ENCODE measurements at places on chromosomes 12 and 14. TPM values are rescaled to one million over a fixed set of nuclear protein-coding genes. Genes with fewer than 3 reads are reported as not detected.
A peak's percentile ranks its signal among the peaks of the same experiment; 100 is the strongest.

- DNase-seq: no peak
Measured at GRCh38 chr12:12537421-12537820, 25.2 kb downstream of the DUSP16 start.

GRCh38 chr12:79344855-79345847 is 345.6 kb downstream of the PAWR start:
- no peak for DNase-seq

DNA sequence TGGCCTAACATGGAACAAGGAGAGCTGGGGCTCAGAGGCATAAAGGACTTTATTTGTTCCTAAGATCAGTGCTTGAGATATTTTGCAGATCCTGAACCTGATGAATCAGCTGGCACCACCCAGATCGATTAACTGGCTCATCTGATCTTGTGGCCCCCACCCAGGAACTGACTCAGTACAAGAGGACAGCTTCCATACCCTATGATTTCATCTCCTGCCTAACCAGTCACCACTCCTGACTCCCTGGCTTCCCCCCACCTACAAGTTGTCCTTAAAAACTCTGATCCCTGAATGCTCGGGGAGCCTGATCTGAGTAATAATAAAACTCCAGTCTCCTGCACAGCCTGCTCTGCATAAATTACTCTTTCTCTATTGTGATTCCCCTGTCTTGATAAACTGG is 5.1 kb downstream of the C12orf56 start:
- peak; percentile 76 for DNase-seq

- no peak for DNase-seq
Measured at GRCh38 chr14:67335781-67336180, 23.8 kb downstream of the ATP6V1D start.

DNA sequence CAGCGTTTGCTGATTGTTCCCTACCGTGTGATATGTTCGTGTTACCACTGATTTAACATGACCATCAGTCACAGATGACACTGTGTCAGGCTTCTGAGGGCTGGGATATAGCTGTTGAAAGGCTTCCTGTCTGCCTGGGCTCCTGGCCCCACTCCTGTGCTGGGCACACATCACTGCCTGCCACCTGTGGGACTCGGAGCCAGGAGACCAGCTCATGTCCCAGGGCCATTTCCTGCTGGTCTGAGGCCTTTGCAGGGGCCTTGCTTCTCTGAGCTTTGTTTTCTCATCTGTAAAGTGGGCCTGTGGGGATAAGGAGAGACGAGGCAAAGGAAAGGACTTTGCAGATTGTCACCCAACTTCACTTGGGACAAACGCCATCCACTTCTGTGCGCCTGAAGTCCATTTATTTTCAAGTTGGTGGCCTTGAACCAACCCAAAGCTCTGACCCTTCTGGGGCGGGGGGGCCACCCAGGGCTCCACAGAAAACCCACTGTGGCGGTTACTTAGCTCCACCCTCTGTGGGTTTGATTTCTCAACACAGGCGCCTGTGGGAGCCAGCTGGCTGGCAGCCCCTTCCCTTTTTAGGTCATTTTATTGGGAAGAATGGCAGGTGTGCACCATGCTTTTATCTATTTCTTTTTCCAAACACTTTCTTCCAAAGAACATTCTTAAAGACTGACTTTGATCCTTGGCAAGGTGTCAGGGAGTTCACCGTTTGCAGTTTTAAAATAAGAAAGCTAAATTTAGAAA is 54.1 kb downstream of the BEGAIN start:
- DNase-seq: peak; percentile 30

DNA sequence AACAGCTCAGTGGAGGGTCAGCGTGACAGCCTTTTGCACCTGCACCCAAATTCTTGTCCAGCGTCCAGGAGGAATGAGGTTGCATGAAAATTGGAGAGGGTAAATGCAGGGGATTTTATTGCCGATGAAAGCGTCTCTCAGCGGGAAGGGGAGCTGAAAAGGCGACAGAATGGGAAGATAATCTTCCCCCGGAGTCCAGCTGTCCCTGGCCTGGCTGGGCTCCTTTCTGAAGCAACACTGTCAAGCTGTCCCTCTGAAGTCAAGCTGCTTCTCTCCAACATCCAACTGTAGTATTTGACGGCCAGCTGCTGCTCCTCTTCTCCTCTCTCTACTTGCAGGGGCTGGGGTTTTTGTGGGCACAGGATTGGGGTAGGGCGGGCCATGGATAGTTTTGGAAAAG is 32.7 kb downstream of the NOPCHAP1 start:
- no peak for DNase-seq

DNA sequence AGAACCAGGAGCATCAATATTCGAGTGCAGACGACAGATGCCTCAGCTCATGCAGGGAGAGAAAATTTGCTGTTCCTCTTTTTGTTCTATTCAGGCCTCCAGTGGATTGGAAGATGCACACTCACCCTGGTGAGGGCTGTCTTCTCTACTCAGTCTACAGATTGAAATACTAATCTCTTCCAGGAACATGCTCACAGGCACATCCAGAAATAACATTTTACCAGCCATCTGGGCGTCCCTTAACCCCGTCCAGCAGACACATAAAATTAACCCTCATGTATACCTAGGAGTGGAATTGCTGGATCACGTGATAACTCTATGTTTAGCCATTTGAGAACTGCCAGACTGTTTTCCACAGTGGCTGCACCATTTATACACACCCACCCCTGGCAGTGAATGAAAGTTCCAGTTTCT is 4.5 kb upstream of the OAS2 start:
- DNase-seq: no peak

DNA sequence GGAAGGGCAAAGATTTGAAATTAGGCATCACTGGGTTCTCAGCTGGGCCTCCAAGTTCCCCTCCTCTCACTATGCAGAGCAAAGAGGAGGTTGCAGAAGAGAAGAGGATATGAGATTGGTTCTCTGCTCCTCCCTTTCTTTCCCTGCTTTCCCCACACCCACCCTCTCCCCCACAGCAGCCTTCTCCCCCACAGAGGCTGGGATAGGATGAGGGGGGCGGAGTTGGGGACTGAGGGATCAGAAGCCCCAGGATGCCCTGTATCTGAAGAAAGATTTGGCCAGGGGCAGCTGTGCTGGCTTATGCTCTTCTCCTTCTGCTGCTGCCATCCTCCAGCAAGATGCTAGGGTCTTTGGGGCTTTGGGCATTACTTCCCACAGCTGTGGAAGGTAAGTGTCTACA is at the start of gene AMHR2:
Gene AMHR2 (plus strand): TSS at position 259 of the 400 bp plus-strand sequence. CDS start 80 bp downstream, at position 339.
- no peak for DNase-seq

DNA sequence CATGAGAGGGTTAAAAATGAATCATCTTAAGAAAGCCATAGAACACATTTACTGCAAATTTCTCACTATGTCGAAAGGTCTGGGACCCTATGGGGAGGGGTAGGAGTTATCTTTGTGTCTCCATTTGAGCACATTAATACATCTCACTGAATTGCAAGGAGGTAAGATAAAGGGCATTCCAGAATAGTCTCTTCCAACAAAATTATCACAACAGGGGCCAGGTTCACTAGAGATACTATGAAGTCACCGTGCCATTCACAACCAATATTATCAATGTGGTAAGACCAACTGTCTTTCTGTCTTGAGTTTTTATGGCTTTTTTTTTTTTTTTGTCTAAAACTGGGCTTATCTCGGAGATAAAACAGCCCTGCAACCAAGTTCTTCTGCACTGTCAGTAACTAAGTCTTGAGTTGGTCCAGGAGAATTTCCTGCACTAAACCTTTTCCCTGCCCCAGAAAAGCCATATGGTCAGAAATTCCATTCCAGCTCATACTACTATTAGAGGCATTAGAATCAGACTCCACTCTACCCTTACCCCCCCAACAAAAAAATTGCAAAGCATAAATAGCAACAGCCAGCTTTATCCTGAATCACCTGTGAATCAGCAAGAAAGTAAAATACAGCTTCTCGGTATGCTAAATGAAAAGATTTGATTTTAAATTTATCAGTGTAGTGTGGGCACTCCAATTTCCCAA is 79.7 kb downstream of the PTPRR start:
- DNase-seq: no peak

DNA sequence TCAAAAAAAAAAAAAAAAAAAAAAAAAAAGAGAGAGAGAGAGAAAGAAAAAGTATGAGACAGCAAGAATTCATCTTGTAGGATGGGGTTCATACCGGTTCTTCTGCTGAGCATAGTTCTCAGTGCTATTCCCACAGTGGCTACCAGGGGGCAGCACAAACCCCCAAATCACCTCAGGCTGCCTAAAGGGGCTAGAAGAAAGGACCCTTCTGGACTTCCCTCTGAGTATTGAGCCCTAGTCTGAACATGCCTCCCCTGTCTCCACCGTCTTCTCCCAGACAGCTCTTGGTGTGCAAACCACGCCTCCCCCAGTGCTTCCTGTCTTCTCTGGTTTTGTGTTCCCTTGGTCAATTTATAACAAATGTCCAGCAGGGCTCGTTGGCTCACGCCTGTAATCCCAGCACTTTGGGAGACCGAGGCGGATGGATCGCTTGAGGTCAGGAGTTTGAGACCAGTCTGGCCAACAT is 31.3 kb upstream of the SMUG1 start:
- peak; percentile 65 for DNase-seq

DNA sequence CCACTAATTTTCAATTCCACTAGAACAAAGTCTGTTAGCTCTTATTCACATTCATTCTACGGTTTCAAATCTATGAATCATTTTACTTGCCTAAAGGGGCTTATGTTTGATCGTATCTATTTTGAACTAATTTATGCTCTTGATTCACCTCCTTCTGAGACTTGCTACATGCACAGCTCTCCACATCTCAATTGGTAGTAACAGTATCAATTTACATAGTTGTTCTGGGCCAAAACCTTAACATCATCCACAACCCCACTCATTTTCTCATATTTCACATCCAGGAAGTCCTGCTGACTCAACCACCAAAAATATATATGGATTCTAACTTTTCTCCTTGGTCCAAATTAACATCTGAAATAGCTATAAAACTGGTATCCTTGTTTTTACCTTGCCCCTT is 208.6 kb downstream of the RASSF9 start:
- no peak for DNase-seq

- DNase-seq: peak; percentile 33
Measured at GRCh38 chr12:127414636-127415035, 852.3 kb upstream of the TMEM132C start.

DNA sequence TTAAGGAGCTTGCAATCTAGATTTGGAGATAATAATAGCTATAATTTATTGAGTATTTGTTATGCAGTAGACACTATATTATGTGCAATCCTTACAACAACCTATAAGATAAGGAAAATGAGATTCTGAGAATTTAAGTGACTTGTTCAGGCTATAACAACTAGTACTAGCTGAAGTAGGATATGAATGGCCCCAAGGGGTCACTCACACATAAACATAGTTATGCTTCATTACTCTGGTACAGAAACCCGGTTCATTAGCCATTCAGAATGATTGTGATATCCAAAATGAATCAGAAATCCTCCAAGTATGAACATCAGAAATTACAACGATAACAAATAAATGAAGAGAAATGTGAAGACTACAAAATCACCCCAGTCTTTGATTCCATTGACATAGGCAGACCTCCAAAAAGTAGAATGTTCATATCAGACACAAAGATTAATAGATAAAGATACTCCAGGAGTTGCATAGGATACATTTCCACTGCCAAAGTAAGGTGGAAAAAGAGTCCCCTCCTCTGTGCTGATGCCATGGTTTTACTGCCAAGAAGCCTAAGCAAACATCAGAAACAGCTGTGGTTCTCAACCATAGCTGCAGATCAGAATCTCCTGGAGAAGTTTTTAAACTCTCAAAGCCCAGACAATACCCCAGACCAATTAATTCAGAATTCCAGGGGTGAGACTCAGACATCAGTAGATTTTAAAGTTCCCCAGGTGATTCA is 8.6 kb upstream of the NID2 start:
- no peak for DNase-seq

CARMIL3 gene
- 1.6 TPM for total RNA-seq

AMHR2 gene
- 0.60 TPM for total RNA-seq

FSCB gene
- total RNA-seq: not detected

RNASE3 gene
- total RNA-seq: 0.52 TPM

ALG10 gene
- total RNA-seq: 11.3 TPM

ESRRB gene
- 0.40 TPM for total RNA-seq

MSI1 gene
- total RNA-seq: 2.6 TPM

NELL2 gene
- 12.5 TPM for total RNA-seq
